AG09319 (cell line): ENCODE measurements at places on chromosomes 11 and 22.

GRCh38 chr11:10354389-10354788 is 49.5 kb downstream of the ADM start:
- DNase-seq, result no peak

DNA sequence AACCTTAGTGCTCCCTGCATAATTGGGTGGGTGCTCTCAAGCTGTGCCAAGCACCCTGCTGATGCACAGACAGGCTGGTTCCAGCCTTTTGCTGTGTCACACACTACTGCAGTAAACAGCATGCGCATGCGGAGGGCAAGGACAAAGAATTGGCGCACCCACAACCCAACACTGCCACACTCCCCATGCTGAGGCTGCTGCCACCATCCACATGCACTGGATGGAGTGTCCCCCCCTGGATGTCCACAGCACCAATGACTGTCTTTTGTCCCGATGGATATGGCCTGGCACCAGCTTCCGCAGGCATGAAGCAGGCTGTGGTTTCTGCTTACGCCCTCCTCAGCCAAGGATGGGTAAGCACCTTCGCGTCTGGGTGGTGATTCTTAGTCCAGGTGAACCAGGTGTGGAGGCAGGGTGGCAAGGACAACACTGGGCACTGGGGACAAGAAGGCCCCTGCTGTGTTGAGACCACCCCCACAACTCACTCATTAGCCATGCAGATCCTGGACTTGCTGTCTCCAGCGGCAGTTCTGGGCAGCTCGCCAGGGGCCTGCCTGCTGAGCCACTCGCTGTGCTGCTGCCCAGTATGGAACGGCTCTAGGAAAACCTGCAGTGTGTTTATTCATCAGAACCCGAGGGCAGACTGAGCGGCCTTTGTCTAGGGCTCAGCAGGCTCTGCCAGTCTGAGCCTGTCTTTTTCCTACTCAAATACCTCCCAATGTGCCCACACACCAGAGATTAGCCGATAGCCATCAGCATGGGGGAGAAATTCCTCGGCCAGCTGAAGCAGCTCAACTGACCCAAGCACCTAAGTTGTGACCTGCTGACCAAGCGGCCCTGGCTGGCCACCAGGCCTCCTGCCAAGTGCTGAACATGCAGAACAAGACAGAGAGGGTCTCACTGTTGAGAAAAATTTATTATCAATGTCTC is 8.2 kb upstream of the NAP1L4 start:
- DNase-seq, result no peak

GRCh38 chr11:8242499-8243280 is 21.0 kb downstream of the LMO1 start:
- no peak for DNase-seq

DNA sequence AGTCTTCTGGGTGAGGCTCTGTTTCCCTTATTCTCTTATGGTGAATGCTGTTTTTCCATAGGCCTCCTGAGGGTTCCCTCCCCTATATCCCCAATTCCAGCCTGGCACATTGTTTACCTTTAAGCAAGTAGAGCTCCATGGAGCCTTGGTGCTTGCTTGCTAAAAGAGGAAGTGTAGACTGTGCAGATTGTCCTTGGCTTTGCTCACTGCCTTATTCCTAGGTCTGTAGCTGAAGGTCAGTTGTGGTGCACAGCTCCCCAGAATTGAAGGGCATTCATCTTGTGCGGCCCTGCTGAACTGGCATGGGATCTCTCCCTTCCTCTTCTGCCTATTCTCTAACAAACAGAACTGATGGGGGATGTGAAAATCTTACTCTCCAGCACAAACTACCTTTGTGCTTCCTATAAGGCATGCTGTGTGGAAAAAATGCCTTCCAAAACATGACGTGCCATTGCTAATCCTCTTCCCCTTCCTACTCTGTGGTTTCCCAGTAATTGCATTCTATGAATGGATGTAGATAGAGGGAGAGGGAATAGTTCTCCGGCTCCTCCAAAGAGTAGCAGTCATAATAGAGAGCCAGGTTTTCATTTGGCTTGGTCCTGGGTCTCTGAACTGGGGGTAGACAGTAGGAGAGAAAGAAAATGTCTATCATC is 34.2 kb upstream of the PLET1 start:
- no peak for DNase-seq

GRCh38 chr11:31643857-31644256 is 134.3 kb downstream of the ELP4 start:
- DNase-seq, result no peak

DNA sequence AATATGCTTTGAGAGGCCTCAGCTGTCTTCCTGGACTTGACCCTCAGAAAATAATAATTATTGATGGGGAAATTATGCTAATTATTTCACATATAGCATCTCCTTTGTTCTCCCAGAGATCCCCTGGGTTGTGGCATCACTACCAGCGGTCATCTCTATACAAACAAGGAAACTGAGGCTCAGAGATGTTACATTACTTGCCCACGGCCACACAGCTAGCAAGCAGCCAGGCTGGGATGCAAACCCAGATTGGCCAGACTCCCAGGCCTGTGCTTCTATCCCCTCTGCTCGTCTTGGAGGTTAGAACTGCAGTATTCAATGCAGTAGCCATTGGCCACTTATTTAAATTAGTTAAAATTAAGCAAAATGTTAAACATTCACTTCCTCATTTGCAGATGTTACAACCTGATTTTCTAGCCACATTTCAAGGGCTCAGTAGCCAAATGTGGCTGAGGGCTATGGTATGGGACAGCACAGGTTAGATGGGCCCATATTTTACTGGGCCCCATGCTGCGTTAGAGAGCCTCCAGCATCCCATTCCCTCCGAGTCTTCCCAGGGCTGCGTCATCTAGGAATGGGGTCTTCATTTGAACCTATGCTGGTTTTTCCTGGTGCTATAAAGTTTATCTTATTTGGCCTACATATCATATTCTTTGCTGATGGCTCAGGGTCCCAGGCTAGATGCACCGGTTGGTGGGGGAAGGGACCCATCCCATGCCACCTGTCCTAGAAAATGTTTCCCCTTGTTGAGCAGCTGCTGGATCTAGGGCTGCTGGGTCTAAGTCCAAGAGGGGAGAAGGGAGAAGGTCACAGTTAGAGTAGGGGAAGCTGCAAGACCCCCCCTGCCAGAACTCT is 2.2 kb downstream of the SLC35C1 start:
- DNase-seq, result no peak

DNA sequence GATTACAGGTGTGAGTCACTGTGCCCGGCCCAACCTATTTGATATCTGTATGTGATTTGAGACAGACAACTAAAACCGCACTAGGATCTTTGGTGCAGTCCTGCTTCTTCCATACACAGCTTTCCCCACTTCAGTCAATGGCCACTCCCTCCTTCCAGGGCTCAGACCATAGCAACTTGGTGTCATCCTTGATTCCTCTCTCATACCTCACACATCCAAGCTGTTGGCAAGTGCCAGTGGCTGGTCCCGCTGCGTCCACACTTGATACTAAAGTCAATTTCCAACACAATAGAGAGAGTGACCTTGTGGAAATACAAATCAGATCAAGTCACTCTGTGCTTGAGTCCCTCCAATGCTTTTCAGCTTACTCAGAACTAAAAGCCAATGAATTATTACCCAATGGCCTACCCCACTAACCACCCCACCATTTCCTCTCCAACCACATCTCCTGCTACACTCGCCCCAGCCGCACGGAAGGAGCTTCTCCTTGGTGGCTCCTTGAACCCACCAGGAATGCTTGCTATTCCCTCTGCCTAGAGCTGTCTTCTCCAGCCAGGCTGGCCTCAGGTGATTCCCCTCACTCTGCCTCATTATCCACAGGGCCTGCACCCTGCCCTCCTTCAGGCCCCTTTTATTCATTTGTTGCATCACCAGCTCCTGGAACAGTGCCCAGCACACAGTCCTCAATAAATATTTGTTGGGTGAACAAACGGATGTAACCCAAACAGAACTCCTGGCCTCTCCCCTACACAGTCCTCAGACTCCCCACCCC is 12.9 kb downstream of the ABTB2 start:
- no peak for DNase-seq

DNA sequence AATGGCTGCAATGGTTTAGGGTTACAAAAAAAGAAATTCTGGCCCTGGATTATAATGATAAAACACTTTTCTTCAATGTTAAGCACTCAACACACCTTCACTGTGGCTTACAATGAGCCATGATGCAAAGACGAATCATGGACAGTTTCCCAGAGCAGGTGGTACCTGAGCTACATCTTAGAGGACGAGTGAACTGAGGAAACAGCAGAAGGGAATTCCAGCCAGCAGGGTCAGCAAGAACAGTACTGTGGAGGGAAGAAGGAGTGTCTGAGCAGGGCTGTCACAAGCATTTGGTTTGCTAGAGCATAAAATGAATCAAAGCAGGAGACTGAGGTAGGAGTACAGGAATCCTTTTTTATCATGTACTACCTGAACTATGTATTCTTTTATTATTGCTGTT is 332.8 kb upstream of the C11orf87 start:
- DNase-seq, result no peak

GRCh38 chr22:37263966-37264887 is 18.1 kb upstream of the CYTH4 start:
- DNase-seq, result no peak

GRCh38 chr22:23067023-23067650 is 3.2 kb upstream of the GNAZ start:
- no peak for DNase-seq

- no peak for DNase-seq
These were observed 64.2 kb downstream of the MICAL2 start for GRCh38 chr11:12174477-12175143.

DNA sequence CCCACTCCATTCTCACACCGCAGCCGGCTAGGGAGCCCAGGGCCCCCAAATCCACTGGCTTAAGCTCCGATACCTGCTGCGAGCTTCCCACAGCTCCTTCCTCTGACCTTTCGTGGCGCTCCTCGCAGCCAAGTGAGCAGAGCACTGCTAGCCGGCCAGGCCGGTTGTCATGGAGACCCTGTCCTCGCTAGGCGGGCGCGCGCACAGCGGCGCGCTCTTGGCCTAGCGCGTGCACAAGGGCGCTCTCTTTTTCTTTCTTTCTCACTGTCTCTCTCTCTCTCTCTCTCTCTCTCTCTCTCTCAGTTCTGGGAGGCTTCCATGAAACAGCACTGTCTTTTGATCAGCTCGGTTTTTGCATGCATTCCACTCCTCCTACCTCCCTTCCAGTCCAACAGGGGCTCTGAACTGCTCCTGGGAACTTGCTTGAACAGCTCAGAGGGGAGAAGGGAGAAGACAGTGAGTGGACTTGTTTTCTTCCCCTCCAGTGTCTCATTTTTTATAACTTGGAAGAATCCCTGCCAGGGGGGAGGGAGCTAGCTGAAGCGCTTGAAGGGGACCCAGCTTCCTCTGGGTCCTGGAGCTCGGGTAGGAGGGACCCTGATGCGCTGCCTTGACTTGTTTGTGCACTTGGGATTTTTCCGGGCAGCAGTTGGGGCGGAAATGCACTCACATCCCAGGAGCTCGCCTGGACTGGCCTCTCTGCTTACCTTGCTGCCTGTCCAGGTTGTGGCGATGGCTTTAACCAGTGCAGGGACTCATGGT is 100.3 kb upstream of the AKIP1 start:
- peak; percentile 71 for DNase-seq
